ENCODE measurements at places on chromosomes 12 and 14.

GRCh38 chr14:21093769-21094681 is 4.4 kb downstream of the ZNF219 start:
- no peak for DNase-seq

DNA sequence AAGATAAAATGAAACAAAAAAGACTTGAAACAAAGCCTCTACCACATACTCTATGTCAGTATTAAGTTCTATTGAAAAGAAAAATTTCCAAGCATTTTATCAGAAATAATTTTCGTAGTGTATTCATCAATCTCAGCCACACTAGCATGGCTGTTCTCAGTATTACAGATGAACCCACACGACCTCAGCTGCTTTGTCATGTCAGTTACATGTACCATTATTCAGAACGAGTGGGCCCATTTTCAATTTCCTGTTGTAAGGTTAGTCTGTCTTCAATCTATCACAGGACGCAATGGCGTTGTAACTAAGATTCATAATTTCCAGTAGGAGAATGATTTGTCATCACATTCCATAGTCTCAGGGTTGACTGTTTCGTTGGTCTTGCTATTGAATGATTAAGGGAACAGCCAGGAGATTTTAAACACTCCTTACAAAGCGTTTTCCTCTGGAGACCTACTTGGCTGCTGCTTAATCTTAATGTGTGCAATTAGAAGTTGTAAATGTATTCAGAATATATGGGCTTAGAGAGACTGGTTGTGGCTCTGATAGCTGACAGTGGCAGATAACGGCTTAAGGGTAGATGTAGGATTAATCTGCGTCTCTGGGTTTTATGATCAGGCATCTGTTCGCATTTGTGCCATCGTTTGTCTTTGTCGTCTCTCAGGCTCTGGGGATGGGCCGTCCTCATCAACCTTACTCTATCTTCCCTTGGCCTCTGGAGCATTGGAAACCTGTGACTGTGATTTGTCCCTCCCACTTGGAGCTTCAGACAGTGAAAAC is 65.4 kb downstream of the GLT1D1 start:
- DNase-seq, result no peak

GRCh38 chr12:11553871-11554533 is 95.5 kb upstream of the ETV6 start:
- no peak for DNase-seq

GRCh38 chr12:49342914-49343731 is 3.6 kb upstream of the DNAJC22 start:
- DNase-seq, result no peak

- DNase-seq, result no peak
These were observed 2.3 kb upstream of the NOP2 start for GRCh38 chr12:6570264-6570887.

DNA sequence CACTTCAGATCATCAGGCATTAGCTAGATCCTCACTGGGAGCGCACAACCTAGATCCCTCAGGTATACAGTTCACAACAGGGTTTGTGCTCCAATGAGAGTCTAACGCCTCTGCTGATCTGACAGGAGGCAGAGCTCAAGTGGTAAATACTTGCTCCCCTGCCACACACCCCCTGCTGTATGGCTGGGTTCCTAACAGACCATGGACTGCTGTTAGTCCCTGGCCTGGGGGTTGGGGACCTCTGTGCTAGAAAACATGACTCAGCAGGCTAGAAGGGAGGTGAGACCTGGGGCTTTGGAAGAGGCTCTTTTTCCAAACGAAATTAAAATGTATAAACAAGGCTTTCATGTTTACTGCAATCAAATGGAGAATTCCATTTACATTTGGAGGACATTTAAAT is 691.1 kb downstream of the FLRT2 start:
- DNase-seq, result no peak

DNA sequence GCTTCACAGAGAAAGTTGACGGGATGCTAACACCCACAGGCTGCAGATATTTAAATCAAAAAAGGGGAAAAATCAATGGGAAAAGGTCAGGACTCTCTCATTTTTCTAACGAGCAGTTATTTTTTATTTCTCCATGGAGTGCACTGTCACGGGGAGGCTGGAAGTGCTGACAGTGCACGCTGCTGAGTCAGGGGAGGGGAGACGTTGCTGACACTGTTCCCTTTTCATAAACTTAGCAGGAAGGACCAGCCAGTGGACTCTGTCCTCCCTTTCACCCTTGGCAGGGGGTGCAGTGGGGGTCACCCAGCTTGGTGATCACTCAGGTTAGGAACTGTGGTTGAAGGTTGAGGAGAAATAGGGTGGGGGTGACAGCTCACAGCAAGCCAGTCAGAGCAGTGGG is 65.6 kb upstream of the FUT8 start:
- no peak for DNase-seq

DNA sequence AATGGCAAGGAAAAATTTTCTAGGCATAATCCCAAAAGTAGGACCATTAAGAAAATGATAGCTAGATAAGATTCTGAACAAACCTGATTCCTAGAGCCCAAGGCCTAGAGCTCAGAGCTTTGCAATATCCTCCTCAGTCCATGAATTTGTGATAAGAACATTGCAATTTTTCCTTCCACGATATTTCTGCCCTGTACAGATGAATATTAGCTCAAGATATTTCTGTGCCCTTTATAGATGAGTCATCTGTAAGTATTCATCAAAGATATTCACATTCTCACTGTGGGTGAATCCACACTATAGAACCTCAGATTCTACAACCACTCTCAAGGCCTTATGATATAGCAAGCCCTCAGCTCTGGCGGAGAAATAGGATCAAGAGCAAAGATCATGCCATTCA is 37.5 kb downstream of the EAPP start:
- DNase-seq, result no peak

- DNase-seq, result no peak
These were observed 160.4 kb downstream of the EFCAB11 start for GRCh38 chr14:89794096-89794495.

DNA sequence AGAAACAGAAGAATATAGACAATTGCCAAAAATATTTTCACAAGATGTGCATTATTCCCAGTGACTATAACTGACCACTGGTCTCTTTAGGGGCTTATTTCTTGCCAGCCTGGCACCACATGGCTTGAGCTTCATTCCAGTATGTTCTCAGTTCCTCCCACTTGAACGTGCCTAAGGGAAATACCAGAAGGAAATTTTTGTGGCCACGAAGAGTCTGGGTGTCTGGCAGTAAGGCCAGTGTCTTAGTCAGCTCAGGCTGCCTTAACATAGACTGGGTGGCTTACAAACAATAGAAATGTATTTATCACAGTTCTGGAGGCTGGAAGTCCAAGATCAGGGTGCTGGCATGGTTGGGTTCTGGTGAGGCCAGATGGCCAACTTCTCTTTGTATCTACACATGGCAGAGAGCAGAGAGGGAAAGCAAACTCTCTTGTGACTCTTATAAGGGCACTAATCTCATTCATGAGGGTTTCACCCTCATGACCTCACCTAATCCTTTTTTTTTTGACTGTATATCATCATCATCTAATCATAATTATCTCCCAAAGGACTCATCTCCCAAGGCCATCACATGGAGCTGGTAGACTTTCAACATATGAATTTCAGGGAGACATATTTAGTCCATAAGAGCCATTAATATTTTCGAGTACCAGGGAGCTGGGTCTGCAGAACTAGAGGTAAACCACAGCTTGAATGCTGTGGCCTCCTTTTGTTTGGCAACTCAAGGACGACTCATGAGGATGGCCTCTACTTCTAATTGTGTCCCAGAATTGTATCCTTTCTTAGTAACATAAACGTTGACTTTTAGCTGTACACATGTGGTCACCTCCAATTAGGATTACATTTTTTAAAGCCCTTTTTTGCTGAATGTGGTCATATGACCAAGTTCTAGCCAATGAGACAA is 5.1 kb upstream of the SMOC1 start:
- no peak for DNase-seq

- no peak for DNase-seq
These were observed 181.7 kb downstream of the ADAMTS20 start for GRCh38 chr12:43370263-43370662.

DNA sequence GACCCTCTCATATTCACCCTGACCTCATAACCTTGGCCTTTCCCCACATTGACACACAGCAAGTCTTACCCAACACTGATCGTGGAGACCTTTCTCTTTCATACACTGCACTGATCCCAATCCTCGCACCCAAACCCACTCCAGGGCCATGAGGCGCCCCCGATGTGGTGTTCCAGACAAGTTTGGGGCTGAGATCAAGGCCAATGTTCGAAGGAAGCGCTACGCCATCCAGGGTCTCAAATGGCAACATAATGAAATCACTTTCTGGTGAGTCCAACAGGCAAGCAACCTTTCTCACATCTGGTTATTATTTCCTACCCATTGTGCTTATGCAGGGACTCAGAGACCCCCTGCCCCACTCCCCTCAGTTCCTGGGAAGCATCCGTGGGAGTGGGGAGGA is 5.4 kb downstream of the MMP14 start:
- DNase-seq, result no peak

- no peak for DNase-seq
These were observed 544.2 kb downstream of the FOXG1 start for GRCh38 chr14:29310757-29311156.

DNA sequence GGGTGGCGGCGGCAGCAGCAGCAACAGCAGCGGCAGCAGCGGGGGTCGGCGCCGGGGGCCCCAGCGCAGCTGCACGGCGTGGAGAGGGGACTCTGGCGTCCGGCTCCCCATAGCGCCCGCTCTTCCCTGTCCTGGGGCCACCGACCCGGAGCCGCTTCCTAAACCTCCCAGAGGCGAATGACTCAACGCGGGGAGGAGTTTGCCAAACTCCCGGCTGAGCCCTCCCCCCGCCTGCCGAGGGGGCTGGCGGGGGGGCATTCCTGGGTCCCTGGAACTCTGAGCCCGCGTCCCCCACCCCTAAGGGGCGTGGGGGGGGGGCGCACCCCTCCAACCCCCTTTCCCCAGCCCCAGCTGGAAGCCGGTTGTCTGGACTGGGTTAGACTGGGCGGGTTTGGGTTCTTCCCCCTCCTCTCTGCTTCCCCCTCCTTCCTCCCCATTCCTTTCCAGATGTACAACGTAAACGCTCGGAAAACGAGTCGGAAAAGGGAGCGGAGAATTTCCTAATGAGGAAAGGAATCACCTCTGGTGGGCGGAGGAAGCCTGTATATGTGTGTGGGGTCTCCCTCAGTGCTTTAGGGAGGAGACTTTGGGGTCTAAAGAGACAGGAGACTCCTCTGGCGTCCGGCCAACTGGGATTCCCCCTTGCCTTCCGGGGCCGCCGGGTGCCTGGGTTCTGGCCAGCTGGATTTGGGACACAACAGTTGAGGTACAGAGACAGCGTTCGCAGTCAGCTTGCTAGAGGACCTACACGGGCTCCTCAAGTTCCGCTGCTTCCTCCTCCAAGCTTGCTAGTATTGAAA is at the start of gene ITGA5:
ITGA5 (minus strand) TSS at position 179 of the 800 bp plus-strand sequence; CDS start at position 111, 68 bp downstream.
- no peak for DNase-seq

GRCh38 chr12:131242741-131243496 is 289.2 kb downstream of the ADGRD1 start:
- no peak for DNase-seq

GRCh38 chr14:103989964-103990363 is 47.6 kb upstream of the RD3L start:
- no peak for DNase-seq

GRCh38 chr14:22837750-22838538 is 1.6 kb downstream of the MMP14 start:
- no peak for DNase-seq

GRCh38 chr14:37482428-37482827 is 112.6 kb downstream of the FOXA1 start:
- DNase-seq, result no peak

DNA sequence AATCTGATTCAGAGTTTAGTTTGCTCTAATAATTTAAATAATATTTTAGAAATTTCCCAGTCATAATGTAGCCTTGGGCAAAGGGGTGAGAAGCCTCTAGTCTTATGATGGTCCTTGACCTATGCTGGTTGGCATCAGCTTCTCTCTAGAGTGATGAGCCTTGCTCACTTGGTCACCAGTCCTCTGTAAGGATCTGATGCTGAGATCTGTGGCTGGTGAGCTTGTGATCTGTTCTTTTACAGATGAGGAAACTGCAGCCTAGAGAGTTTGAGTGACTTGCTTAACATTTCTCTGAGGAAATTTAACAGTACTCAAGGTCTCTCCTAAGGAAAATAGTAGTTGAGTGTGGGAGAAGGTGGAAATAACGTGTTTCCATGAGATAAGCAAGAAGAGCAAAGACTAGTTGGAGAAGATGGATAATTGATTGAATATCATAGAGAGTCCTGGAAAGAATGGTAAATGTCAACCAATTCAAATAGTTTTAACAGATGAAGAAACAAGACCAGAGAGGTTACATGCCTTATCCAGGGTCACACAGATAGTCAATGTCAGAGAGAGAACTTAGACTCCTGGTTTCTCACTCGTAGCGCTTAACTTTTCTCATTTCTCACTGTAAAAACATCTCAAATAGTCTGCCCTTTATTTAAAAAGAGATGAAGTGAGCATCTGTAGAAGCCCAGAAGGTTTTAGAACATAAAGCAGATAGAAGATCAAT is 89.7 kb upstream of the ETV6 start:
- DNase-seq, result no peak

DNA sequence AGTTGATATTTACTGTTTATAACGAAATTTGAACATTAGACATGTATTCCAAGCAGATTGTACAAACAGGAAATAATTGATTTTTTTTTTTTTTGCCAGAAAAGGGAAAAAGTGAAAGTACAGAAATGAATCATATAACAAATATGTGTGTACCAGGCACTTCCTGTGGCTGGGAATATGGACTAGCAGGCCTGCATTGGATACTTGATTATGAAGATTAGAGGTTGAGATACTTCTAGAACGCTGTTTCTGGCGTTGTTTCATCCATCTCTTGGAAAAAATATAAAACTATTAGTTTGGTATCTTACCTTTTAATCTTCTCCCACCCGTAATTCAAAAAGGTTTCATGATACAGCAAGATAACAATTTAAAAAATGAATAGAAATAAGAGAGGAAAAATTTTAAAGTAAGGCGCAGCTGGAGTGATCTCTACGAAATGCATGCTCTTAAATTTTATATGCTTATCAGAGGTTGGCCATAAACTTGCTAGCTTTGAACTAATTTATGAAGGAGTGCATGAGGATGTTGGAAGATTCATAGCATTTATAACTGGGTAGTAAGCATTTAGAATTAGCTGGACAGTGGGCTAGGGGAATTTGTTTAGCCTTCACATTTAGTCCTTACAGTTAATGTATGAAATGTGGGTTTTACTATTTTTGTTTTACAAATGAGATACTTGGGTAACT is 90.8 kb downstream of the AEBP2 start:
- DNase-seq, result no peak

- DNase-seq, result no peak
These were observed 462.3 kb downstream of the EGLN3 start for GRCh38 chr14:33488582-33488981.

All from stimulated activated CD8-positive, alpha-beta memory T cell treated with anti-CD3 and anti-CD28 coated beads, Interleukin-12 subunit alpha, Interleukin-12 subunit beta, amount 100 ng/mL, for 1 hour (primary cell).